AG04450 (cell line): ENCODE measurements at places on chromosomes 2 and 18. TPM values are rescaled to one million over a fixed set of nuclear protein-coding genes. Genes with fewer than 3 reads are reported as not detected.

GRCh38 chr2:133836691-133837345 is 268.6 kb upstream of the NCKAP5 start:
- DNase-seq: no peak

- no peak for DNase-seq
Measured at GRCh38 chr2:27379383-27379835, 1.1 kb downstream of the ZNF513 start.

GRCh38 chr2:23791030-23791429 is 135.9 kb downstream of the ATAD2B start:
- peak; percentile 61 for DNase-seq

DNA sequence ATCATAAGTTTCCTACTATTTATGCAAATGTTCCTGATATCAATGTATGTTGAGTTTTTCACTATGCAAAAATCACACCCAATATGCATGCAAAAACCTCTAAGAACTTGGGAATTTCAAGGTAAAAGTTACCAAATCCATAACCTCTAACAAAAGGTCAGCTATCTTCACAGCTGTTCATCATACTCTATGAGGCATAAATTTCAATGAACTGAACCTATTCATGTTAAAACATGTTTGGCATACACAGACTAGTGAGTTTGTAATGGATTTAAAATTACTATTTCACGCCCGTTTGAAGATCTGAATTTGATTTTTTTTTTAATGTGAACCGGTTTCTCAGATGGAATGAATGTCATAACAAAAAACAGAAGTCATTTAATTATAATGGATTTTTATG is 100.2 kb downstream of the ATAD2B start:
- no peak for DNase-seq

- no peak for DNase-seq
Measured at GRCh38 chr18:51149670-51150069, 47.8 kb downstream of the MEX3C start.

GRCh38 chr18:47719096-47719780 is 211.2 kb downstream of the SMAD2 start:
- no peak for DNase-seq

DNA sequence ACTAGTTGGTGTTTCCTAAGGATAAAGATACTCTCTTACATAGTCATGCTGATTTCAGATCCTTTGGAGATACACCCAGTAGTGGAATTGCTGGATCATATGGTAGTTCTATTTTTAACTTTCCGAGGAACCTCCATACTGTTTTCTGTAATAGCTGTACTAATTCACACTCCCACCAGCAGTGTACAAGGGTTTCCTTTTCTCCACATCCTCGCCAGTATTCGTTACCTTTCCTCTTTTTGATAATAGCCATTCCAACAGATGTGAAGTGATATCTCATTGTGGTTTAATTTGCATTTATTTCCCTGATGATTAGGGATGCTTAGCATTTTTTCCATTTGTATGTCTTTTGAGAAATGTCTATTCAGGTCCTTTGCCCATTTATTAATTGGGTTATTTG is 34.0 kb downstream of the ACTR2 start:
- DNase-seq: no peak

DNA sequence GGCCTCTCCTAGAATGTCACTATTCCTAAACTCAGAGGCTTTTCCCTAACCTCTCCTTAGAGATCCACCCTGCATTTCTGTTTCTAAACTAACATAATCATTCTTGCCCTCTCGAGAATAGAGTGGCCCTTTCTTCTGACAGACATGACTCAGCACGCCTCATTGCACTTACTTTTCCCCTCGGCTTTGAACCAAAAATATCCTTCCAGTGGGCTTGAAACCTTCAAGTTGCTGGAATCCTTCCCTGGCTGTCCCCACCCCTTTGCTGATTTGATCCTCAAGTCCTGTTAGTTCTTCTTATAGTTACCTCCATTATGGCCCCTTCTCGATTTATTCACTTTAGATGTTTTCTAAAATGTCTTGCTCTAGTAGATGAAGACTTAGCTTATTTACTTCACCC is 158.0 kb downstream of the LTBP1 start:
- DNase-seq: no peak

- DNase-seq: no peak
Measured at GRCh38 chr2:53103679-53104078, 663.9 kb upstream of the CHAC2 start.

DNA sequence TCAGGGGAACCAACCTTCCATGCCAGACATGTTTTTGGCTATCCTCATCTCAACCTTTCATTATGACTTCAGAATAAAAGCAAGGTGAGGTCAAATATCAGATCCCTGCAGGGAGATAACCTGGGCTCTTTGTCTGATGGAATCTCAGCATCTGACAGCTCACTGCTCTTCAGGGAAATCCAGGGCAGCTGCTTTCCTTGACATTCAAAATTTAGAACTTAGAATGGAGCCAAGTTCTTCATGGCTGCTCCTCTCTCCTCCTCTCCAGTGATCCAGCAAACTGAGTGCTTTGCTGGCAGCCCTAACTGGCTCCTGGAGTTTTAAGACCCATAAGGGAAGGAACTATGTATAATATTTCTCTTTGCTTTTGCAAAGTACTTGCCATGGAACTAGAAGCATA is 716.3 kb downstream of the TSN start:
- DNase-seq: no peak

GRCh38 chr2:72968286-72968685 is 51.0 kb downstream of the EMX1 start:
- no peak for DNase-seq

- no peak for DNase-seq
Measured at GRCh38 chr2:161418275-161418714, 2.2 kb downstream of the TBR1 start.

GRCh38 chr18:27713738-27714095 is 463.2 kb downstream of the CDH2 start:
- DNase-seq: no peak

- DNase-seq: no peak
Measured at GRCh38 chr2:124959581-124959980, 934.5 kb downstream of the CNTNAP5 start.

- no peak for DNase-seq
Measured at GRCh38 chr2:227397562-227397961, 9.8 kb upstream of the SCYGR1 start.

DNA sequence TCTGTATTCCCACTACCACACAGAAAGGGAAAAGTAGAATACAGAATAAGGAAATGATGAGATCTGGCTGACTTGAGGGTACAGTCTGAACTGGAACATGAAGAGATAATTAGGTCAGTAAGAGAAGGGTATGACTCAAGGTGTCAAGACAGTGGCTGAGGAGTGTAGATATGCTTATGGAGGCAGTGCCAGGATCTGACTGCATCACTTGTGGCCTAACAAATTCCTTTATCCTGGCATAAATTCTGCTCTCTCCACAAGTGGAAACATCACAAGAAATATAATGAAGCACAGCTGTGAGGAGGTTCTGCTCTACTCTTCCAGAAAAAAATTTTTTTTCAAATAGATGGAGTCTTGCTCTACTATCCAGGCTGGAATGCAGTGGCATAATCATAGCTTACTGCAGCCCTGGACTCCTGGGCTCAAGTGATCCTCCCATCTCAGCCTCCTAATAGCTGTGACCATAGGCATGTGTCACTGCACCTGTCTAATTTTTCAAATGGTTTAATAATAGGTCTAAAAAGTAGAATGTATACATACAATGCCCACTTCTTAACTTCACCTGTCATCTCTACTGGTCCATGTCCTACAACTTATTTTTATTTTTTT is 85.3 kb downstream of the C2orf74 start:
- peak; percentile 18 for DNase-seq

GRCh38 chr2:20538308-20539132 is 91.6 kb downstream of the RHOB start:
- no peak for DNase-seq

GRCh38 chr2:46487667-46488335 is 8.4 kb downstream of the TMEM247 start:
- DNase-seq: peak; percentile 46

DNA sequence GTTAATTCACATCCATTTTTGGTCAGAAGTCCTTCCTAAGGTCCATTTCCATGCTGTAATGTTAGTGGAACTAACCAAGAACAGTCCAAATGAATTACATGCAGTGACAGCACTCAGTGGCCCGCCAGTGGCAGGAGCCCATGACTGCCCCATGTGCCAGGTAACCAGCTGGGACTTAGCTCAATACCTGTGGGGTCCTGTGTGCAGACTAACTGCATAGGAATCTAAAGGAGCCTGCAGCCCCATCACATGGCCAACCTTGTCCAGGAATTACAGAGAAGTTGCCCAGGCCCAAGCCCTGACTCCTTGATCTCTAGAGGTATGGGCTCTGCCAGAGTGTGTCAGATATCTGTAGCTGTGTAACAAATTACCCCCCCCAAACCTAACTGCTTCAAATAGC is 35.4 kb upstream of the GPR17 start:
- DNase-seq: no peak

RASGRP3 gene
- polyA plus RNA-seq: 1.1 and 1.4 TPM in 2 replicates

PCARE gene
- polyA plus RNA-seq: not detected in 2 replicates

FKBP7 gene
- 130 and 162 TPM in 2 replicates for polyA plus RNA-seq

MERTK gene
- polyA plus RNA-seq: 0.84 and 0.91 TPM in 2 replicates

ITPRIPL1 gene
- polyA plus RNA-seq: 3.4 and 3.7 TPM in 2 replicates

SCYGR4 gene
- polyA plus RNA-seq: not detected in 2 replicates

SH3RF3 gene
- 5.7 and 7.0 TPM in 2 replicates for polyA plus RNA-seq

HSPD1 gene
- 216 and 283 TPM in 2 replicates for polyA plus RNA-seq

CCBE1 gene
- polyA plus RNA-seq: 40.4 and 51.5 TPM in 2 replicates

FAM98A gene
- 145 and 156 TPM in 2 replicates for polyA plus RNA-seq

PDE1A gene
- 3.2 and 4.3 TPM in 2 replicates for polyA plus RNA-seq

UGT1A1 gene
- not detected in 2 replicates for polyA plus RNA-seq
